ENCODE measurements at places on chromosomes 6 and 20.
A peak's percentile ranks its signal among the peaks of the same experiment; 100 is the strongest.

DNA sequence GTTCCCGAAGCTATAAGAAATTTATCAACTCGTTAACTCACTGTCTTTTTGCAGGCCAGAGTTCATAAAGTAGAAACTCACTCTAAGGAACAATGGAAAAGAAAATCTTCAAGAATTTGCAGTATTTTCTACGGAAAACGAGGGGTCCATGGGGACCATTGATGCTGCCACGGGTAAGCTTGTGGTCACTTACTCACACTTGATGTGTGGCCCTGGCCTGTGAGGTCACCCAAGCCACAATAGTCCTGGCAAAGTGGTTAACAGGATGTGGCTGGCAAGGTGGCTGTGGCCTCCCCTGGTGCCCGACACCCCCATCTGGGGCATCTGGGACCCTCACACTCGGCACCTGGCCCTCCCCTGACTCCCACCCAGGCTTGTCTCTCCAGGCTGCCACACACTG lies 123.4 kb downstream of the C6orf118 start:
- DNase-seq: no peak

GRCh38 chr6:117317261-117317660 lies 51.9 kb downstream of the VGLL2 start:
- DNase-seq: peak; percentile 8

DNA sequence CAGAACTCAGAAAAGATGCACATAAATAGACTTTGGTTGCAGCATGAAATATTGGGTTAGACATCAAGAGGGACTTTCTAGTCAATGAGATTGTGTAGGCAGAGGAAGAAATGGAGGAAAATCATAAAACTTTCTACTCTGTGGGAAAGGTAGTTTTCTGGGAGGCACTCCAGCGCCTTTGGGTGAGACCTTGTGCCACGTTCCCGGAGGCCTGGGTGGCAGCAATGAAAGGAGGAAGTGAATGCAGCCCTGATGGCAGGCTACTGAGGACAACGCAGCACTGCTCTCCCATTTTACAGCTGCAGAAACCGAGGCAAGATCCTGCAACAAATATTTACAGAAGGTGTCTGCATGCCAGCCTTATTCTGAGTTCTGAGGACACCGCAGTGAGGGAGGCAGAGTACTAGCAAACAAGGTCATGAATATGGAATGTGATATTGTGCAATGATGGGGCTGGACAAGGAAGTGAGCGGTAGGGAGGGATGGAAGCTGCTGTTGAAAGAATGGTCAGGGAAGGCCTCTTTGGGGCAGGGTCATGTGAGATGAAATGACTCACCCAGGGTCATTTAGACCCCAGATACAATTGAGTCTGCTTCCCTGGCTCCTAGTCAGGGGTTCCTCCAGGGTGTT lies 159.1 kb downstream of the TFAP2C start:
- no peak for DNase-seq

DNA sequence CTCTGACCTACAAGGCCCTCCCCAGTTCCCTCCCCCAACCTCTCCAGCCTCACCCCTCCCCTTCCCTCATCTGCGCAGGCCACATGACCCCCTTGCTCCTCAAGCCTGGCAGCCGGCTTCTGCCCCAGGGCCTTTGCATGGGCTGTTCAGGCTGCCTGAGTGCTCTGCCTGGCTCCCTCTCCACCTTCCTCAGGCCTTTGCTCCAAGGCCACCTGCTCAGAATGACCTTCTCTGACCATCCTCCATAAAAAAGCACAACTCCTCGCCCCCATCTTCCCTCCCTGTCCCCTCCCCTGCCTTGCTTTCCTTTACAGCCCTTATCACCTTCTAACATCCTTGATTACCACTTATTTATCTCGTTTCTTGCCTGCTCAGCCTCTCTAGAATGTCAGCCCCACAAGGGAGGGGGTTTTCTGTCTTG lies 38.7 kb downstream of the SPDEF start:
- no peak for DNase-seq

DNA sequence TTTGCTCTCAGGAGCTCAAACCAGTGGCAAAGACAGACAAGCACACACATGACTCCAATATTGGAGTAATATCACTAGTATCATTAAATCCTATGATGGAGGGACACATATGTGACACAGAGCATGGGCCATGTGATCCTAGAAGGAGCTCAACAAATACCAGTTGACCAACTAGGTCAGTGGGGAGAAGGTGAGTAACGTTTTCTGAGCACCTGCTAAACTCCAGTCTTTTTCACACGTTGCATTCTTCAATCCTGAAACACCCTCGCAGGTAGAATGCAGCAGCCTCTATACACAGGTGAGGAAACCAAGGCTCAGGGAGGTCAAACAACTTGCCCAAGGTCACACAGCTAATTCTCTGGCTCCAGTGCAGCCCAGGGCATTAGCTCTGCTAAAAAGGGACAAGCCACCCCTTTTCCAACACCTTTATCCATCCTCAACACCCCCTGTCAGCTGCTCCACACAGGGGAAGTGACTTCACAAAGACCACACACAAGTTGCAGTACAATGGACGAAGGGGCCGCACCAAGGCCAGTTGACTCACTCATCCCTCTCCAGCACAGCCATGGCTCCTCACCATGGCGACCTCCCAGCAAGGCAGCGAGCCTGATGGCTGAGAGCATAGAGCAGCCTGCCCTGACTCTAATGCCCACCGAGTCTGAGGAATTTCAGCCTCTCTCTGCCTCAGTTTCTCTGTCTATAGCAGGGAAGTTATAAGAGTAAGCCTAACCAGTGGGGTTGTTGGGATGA lies 4.4 kb downstream of the CAPN11 start:
- DNase-seq: no peak

- DNase-seq: no peak
These were observed 2.9 kb upstream of the PKIG start for GRCh38 chr20:44579313-44580081.

DNA sequence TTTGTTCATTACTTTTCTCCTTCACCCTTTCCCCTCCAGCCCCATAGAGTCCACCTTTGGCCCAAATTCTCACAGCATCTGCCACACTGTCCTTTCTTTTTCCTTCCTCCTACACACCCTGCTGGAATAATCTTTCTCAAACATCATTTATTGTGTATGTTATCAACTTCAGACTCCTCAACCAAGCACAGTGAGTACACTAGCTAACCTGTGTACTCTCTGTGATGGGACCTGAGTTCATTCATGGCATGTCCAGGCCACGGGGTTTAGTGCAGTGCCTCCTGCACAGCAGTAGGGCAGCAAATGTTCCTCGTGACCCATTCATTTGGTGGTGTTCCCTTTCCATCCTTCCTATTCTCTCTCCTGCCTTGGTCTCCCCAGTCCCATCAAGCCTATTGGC lies 7.1 kb upstream of the ARMC12 start:
- DNase-seq: no peak

DNA sequence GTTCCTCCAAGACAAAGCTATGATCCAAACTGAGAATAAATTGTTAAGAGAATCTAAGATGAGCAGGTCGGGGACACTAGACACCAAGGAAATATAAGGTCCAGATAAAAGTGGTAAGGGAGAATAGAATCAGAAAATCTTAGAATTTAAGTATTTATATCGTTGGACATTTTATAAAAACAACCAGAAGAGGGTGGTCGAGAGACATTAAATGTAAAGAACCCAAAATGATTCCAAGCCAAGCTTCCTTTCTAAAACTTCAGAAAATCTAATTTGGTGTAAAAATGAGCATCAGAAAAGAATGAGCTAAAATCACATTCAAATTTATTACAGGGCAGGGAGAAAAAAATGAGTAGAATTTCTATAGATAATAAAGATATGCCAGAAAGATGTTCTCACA lies 97.8 kb upstream of the OGFRL1 start:
- DNase-seq: no peak

DNA sequence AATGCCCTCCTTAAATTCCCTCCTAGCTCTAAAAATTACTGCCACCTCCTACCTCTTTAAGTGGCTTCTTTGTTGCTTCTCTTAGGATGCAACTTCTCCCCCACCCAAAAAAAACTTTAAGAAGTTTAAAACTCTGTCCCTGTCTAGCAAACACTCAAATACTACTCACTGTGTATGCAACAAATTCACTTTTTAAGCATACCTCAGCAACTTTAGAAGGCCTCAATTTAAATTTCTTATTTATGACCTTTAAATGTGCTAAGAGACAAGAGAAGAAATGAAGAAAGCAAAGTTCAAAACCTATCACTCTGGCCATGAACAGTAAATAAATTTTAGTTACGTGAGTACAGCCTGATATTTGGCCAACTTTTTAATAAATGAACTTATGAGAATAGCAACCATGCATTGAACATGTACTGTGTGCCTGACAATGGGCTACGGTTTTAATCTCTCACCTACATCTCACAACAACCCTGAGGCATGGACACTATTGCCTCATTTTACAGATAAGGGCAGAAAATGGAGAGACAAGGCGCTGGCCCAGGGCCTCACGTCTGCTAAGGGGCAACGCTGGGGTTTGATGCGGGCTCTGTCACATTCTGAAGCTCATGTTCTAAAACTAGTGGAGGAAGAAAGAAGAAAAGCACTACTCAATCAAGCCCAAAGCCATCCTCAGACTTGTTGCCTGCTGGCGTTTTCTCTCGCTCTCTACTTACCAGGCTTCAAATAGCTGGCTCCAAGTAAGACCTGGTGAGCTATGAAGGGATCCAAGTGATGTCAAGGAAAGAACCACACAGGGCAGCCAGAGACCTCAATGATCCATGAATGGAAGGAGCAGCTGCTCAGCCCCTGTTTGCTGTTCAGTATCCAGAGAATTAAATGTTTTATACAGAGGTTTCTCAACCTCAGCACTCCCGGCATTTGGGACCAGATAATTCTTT lies 99.8 kb downstream of the TBC1D7 start:
- DNase-seq: no peak

DNA sequence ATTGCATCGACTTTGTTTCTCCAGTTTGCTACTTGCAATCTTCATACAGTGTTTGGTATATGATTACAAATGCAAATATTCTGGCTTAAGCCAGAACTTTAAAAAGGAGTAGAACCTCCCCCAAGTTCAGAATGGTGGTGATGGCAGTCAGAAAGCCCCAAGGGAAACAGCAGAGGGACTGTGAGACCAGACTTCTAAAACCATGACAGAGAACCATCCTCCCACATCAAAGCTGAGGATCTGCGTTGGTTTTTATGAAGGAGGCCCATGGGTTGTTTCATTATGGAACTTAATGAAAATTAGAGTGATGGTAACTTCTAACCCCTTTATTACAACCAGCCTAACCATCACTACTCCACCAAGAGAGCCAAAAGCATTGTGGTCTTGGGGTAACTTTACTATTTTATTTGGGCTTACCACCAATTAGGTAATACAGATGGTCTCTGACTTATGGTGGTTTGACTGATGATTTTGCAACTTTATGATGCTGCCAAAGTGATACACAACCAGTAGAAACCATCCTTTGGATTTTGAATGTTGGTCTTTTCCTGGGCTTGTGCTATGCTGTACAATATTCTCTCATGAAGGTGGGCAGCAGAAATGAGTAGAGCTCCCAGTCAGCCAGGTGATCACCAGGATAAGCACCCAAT lies 10.9 kb upstream of the MRS2 start:
- no peak for DNase-seq

- DNase-seq: no peak
These were observed 55.1 kb upstream of the FBXL4 start for GRCh38 chr6:99002831-99003230.

DNA sequence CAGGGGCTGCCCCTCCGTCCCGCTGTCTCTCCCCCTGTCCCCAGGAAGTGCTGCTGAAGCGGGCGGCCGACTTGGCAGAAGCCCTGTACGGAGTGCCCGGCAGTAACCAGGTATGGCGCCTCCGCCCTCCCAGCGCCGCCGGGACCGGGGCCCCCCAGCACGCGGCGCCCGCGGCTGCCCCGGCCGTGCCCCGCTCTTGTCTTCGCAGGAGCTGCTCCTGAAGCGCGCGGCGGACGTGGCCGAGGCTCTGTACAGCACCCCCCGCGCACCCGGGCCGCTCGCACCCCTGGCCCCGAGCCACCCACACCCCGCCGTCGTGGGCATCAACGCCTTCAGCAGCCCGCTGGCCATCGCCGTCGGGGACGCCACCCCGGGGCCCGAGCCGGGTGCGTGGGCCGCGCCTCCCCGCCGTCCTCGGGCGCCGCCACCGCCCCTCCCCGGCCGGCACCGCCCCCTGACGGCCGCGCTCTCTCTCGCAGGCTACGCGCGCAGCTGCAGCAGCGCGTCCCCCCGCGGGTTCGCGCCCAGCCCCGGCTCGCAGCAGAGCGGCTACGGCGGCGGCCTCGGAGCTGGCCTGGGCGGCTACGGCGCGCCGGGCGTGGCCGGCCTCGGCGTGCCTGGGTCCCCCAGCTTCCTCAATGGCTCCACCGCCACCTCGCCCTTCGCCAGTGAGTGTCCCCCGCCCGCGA lies 48.4 kb downstream of the CPXM1 start:
- DNase-seq: peak; percentile 77

- DNase-seq: no peak
These were observed at the start of gene AFDN for GRCh38 chr6:167826896-167827582. AFDN (plus strand) TSS chr6:167826911; CDS start chr6:167827133, 222 bp downstream.

DNA sequence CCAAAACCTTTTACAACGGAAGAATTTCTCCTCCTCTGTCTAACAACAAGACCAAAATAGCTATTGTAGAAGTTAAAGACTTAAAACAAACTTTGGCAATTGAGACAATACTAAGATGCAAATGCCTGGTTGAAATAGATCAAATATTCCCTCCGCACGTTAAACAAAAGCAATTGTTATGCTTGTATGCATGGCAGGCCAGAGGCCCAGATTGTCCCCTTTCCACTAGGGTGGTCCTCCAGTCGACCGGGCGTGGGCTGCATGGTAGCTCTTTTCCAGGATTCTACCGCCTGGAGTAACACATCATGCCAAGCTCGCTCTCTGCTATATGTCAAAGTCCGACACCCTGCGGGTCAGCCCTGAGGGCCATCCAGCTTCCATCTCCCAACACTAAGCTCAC lies 234.7 kb downstream of the RNGTT start:
- DNase-seq: no peak

DNA sequence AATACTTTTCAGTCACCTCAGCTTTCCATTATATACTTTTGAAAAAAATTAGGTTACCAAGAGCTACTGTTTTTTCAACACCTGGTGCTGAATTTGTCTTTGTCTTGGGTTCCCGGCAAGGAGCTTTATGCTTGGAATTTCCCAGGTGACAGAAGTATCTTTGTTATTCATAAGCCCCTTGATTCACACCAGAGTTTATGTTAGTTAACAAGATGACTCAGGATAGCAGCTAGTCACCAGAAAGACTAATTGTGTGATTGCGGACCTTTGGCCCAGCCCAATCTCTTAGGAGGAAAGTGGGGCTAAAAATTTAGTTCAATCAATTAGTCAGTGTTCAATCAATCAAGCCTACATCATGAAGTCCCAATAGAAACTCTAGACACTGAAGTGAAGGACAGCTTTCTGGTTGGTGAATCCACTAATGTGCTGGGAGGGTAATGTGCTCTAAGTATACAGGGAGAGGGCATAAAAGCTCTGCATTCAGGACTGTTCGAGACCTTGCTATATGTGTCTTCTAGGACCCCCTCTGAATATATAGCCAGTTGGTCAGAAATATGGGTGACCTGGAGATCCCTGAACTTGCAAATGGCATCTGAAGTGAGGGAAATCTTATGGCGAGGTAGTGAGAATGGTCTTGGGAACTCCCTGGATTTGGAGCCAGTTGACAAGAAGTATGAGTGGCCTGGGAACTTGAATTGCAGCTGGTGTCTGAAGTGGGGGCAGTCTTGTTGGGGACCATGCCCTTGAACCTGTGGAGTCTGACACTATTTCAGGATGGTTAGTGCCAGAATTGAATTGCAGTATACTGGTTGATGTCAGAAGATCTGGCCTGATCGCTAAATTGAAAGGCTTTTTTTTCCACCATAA lies 16.2 kb downstream of the TMEM30A start:
- no peak for DNase-seq

GRCh38 chr6:35188886-35189285 lies 24.9 kb upstream of the SCUBE3 start:
- no peak for DNase-seq

- DNase-seq: no peak
These were observed 193.6 kb downstream of the EDN1 start for GRCh38 chr6:12483712-12484111.

- peak; percentile 30 for DNase-seq
These were observed 95.1 kb upstream of the OLIG3 start for GRCh38 chr6:137589067-137589848.
